ENCODE measurements at places on chromosomes 4 and X.

DNA sequence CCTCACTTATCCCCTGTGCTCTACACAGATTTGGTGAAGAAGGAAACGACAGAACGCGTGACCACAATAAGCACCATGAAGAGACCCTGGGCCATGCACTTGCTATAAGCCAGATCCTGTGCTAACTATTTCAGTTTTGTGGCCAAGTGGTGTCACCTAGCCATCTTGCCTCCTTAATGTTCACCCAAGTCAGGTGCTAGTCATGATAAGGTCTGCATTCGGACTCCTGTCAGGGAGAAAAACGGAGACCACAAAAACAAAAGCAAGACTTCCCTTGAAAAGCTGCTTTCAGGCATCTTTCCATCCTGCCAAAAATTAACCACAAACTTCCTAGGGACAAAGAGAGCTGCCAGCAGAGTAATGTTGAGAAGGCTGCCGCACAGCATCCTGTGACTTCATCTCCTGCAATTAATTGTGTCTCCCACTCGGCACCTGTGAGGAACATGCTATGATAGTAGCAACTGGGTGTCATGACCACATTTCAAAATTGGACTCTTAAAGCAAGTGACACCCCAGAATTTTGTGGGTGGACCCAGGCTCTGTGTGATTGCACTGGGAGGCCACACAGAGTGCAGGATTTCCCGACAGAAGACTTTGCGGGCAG, 8.8 kb upstream of the IDS start:
- DNase-seq = peak; percentile 41

GRCh38 chr4:73275318-73275654, 16.7 kb upstream of the ANKRD17 start:
- DNase-seq = no peak

- DNase-seq = no peak
Measured at GRCh38 chr4:177077095-177077971, 232.3 kb upstream of the NEIL3 start.

GRCh38 chr4:16027114-16027513, 56.7 kb downstream of the PROM1 start:
- no peak for DNase-seq

DNA sequence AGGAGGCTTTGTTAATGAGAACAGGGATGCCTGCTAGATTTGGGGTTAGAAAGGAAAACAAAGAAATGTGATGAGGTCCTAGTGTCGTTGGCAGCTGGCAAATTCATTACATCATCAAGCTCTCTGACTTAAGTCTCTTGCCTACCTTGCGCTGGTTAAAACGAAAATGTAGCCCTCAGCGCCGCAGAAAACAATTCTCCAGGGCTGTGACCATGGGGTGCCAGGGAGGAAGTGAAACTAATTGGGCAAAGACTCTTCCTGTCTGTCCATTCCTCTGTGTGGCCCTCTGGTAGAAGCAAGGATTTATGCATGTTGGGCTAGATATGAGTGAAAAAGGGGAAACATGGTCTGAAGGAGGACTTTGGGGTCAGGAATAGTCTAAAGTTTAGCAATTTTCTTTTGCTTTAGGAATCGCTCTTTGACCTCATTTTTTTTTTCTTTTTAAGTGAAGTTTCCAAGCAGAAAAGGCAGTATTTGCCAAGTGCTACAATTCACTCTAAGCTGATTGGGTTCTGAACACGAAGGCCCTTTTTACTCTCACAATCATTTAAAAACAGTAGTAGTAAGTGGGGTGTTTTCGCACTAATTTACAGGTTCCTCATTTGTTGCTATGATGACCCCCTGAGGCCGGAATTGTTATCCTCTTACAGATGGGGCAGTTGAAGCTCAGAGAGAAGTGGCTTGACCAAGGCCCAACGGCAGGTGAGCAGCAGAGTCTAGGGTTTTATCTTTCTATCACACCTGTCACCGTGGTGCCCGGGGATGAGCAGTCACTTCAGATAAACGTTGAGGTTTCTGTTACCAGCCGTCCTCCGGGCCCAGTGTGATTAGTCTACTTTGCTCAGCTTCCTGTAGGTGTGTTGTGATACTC, 27.3 kb upstream of the CHRNA9 start:
- DNase-seq = no peak

GRCh38 chrX:131693359-131693758, 149.5 kb downstream of the OR13H1 start:
- DNase-seq = no peak

DNA sequence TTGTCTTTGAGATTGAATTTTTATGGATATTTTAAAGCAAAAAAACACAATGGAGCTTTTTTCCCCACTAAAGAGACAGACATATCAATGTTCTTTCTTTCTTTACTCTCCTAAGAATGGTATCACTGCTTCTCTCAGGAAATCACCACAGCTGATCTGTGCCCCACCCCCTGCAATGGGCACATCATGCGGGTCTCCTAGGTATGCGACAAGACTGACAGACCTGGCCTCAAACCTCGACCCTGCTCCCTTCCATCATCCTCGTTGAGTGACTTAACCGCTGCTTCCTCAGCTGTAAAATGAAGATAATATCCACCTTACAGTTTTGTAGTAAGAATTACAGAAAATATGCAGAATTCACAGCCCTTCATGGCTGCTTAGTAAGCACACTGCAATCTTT, 58.3 kb downstream of the LEF1 start:
- no peak for DNase-seq

GRCh38 chr4:169229571-169230028, 41.2 kb downstream of the SH3RF1 start:
- no peak for DNase-seq

- DNase-seq = no peak
Measured at GRCh38 chr4:153825691-153826090, 36.8 kb upstream of the SFRP2 start.

DNA sequence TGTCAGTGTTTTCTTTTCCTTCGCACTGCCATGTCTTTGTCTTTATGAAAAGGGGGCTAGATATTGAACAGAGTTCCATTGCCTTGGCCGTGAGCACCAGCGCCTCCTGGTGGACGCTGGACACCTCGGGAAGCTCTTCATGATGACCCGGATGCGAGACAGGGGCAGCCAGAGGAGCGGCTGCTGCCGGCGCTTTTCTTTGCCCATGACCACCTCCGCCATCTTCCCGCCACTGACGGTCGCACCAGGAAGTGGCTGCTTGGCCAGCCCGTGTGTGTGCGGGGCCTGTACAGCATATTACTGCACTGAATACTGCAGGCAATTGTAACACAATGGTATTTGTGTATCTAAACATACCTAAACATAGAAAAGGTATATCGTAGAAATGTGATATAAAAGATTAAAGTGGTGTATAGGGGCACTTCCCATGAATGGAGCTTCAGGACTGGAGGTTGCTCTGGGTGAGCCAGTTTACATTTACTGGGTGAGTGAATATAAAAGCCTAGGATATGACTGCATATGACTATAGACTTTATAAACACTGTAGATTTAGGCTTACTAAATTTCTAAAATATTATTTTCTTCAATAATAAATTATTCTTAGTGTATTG, 15.8 kb upstream of the GRIA2 start:
- no peak for DNase-seq

GRCh38 chr4:110041735-110042134, 129.1 kb downstream of the EGF start:
- DNase-seq = no peak

- no peak for DNase-seq
Measured at GRCh38 chrX:112473654-112474053, 206.1 kb downstream of the LHFPL1 start.

GRCh38 chr4:184664445-184665210, 15.1 kb downstream of the PRIMPOL start:
- DNase-seq = peak; percentile 17

GRCh38 chr4:48184882-48185281, 50.8 kb upstream of the TXK start:
- DNase-seq = no peak

DNA sequence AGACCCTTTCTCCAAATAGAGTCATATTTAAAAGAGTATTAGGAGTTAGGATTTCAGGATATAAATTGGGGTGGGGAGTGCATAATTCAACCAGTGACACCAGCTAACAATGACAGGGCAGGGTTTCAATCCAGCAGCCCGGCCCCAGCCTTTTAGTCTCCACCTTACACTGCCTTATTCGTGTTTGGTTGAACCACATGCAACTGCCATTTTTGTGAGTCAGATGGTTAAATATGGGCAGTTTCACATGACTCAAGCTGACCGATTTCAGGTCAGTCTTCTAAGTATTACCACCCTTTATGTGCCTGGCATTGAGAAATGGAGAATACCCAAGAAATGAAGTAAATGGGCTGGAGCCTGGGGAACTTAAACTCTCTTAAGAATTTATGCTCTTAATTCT, 102.8 kb downstream of the STOX2 start:
- no peak for DNase-seq

GRCh38 chr4:118557298-118557851, 127.8 kb upstream of the METTL14 start:
- DNase-seq = peak; percentile 32

DNA sequence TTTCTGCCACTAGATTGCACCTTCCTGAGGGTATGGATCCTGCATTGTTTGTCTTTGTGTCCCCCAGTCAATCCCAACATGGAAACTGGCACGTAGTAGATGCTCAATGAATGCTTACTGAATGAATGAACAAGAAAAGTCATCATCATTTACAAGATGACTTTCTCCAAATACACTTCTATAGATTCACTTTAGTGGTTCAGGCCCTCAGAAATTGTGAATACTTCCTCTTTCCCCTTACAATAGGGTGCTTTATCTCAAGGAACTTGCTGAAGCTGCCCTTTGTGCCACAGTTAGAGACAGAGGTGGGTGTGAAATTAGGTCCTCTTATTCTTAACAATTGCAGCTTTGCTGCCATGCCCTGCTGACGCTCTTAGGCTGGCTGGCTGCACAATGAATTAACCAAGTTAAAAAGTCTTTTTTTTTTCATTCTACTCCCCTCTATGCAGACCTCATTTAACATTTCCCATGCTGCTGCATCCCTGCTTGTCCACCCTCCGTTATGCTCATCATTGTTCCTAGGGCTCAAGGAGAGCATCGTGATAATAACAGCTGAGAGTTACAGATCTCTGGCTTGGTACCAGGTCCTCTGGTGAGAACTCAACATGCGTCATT, 108.0 kb upstream of the ZNF518B start:
- peak; percentile 3 for DNase-seq

GRCh38 chr4:104163820-104164219, 330.9 kb downstream of the CXXC4 start:
- DNase-seq = no peak

All from Kasumi-1 (cell line).